Activated gamma-delta T cell treated with Interleukin-2 at 50 U/mL for 16 hours (primary cell): ENCODE measurements at places on chromosomes 4 and X.

- DNase-seq, result no peak
These were observed 24.4 kb upstream of the GBA3 start for GRCh38 chr4:22668301-22668700.

- no peak for DNase-seq
These were observed 283.7 kb downstream of the AFF2 start for GRCh38 chrX:148784137-148784536.

- no peak for DNase-seq
These were observed 6.6 kb downstream of the ETDC start for GRCh38 chrX:135315864-135316263.

DNA sequence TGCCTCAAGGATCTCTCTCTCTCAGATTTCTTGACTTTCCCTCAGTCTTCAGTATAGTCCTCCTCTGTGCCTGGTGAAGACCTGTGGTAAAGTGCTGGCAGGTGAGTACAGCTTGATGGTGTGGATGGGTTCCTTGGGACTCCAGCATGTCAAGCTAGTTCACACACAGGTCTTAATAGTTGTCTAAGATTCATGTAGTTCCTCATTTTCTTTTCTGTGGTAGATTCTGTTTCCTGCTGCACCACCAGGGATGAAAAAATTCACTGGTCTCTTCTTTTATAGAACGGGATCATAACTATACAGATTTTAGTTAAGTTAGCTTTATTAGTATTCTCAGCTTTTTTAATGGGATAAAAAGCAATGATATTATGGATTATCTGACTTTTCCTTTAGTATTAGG, 32.5 kb upstream of the PAQR3 start:
- DNase-seq, result no peak

- DNase-seq, result no peak
These were observed 30.1 kb upstream of the MXD4 start for GRCh38 chr4:2291705-2292645.

- no peak for DNase-seq
These were observed 299.0 kb downstream of the RAPGEF2 start for GRCh38 chr4:159401791-159402380.

DNA sequence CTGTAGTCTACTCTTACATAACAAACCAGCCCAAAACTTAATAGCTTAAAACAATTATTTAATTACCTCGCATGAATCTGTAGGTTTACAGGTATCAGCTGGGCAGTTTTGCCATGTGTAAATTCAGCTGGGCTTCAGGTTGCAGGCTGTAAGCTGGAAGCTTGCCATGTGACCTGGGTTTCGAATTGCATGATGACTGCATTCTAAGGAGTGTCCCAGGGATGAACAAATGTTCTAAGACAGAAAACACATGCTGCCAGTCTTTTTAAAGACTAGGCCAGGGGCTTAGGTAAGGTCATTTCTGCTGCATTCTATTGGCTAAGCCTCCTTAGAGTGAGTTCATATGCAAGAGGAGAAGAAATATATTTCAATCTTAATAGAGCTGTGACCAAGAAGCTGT, 44.8 kb downstream of the GRIA2 start:
- no peak for DNase-seq

DNA sequence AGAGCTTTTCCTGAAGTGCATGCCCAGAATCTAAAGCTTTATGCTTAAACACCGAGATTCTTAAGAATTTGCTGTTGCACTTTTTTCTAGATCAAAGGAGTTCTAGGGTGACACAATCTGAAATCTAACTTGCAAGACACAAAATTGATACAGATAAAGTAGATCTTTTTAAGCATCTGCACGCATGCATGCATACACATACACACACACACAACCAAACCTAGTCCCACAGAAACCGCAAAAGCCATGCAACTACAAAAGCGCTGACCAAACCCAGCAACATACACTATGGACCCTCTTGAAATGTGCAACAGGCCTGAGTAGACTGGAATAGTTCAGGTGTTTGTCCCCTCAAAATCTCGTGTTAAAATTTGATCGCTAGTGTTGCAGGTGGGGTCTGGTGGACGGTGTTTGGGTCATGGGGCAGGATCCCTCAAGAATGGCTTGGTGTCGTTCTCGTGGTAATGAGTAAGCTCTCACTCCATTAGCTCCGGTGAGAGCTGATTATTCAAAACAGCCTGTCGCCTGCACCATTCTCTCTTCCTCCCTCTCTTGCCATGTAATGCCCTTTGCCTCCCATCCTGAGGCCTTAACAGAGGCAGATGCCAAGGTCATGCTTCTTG, 52.7 kb downstream of the IRF2 start:
- DNase-seq, result no peak

- no peak for DNase-seq
These were observed 9.2 kb downstream of the NHSL2 start for GRCh38 chrX:71919886-71920285.

GRCh38 chrX:123222920-123223319, 38.8 kb downstream of the GRIA3 start:
- no peak for DNase-seq

- no peak for DNase-seq
These were observed 1053.0 kb upstream of the IGFBP7 start for GRCh38 chr4:58163156-58163555.

- no peak for DNase-seq
These were observed 66.4 kb downstream of the PRKG2 start for GRCh38 chr4:81148576-81148975.

DNA sequence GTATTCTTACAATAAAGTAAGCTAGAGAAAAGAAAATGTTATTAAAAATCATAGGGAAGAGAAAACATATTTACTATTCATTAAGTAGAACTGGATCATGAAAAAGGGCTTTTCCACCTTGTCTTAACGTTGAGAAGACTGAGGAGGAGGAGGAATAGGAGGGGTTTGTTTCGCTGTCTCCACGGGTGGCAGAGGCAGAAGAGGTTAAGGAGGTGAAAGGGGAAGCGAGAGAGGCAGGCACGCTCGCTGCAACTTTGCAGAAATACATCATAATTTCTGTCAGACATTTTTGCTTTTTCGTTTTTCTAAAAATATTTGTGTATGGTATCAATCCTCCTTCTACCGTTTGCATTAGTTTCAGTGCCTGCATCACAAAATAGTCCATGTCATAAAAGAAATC, 2375.1 kb upstream of the AGA start:
- DNase-seq, result no peak

- no peak for DNase-seq
These were observed 1271.0 kb downstream of the RAPGEF2 start for GRCh38 chr4:160373911-160374310.

DNA sequence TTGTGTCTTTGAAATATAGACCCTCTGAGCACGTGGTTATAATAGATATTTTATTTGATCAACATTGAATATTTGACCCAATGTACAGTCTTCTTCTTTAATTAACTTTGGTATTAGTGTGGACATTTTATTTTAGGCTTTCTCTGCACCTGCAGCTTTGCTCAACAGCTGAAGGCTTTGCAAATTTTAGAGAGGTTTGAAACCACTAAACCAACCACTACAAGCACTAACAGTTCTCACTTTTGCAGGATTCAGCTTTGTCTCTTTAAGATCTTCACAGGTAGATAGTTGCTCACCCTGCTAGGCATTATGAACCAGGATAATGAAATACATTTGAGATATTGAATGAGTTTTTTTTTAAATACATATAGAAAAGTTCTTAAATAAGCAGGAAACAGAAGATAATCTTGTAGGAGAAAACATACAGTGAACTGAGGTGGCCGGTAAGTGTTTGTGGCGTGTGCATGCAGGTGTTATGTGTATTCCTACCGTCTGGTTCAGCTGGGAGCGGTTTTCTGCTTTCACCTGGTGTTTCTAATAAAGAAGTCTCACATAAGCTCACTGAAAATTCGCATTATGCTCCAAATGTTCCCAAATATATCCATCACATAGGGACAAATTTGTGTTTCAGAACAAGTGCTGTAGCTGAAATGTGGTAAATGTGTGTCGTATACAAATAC, 1508.3 kb upstream of the TENM3 start:
- no peak for DNase-seq

DNA sequence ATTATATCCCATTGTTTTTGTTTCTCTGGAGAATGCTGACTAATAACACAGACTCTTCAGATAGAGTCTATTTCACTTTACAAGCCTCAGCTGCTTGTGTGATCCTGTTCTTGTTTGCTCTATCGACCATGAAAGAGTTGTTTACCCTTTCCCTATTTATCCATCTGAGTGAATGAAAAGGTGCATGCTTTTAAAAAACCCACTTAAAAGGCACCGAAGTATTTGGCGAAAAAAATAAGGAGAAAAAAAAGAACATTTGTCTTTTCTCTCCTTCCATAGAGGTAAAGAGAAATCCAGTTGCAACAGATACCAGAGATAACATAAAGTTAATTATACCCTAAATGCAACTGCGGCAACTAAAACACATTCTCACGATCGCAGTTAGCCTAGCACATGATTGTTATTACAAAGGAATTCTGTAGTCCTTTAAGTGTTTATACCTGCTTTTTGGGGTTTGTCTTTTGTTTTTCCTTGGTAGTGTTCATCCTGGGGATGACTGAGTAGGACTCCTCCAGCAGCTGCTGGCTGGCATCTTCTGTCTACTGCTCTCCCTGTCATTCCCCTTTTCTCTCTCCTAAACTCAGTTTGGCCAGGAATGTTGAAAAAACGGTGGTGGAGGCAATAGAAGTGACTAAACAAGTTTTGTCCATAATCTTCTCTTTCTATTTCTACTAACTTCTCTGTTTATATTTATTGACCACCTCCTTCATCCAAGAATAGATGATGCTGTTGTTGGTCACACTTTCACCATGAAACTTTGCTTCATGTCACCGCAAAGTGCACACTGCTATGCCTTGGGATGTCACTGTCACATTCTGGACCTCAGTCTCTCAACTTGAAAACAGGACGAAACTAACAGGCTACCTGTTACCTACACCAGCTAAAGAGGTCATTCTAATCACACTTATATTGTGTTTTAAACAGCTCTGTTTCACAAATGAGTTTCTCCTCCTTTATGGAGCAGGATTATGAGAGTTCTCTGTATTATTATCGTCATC, 41.9 kb upstream of the FRAS1 start:
- no peak for DNase-seq

DNA sequence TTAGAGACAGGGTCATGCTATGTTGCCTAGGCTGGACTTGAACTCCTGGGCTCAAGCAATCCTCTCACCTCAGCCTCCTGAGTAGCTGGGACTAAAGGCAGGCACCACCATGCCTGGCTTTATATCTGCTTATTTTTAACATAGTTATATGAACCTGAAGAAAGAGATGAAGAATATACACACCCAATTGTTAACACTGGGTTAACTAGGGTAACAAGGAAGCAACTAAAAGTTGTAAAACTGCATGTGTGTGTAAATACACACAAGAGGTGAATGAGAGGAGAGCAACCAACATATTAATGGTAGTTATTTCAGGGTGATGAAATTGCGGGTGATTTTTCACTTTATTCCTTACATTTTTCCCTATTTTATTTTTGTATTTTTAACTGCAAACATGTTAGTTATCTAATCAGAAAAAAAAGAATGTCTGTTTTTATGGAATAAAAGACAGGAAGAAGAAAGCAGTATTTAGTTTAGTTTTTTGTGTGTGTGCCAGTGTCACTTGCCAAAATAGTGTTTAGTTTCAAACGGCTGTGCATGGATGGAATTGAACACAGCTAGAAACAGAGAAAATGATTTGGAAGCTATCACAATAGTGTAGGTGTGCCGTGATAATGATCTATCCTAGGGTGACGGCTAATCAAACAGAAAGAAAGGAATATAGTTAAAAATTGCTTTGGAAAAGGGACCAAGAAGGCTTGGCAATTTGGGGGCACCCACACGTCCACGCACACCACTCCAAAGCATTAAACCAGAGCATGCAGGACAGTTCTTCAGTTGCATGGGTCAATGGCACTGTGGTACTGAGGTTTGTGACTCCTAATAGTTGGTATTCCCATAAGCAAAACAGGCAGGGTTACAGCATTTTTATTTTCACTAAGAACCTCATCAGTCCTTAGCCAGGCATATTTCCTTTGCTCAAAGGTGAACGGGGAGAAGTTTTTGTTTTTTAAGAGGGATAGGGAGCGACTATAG, 89.1 kb upstream of the KLHL13 start:
- no peak for DNase-seq

DNA sequence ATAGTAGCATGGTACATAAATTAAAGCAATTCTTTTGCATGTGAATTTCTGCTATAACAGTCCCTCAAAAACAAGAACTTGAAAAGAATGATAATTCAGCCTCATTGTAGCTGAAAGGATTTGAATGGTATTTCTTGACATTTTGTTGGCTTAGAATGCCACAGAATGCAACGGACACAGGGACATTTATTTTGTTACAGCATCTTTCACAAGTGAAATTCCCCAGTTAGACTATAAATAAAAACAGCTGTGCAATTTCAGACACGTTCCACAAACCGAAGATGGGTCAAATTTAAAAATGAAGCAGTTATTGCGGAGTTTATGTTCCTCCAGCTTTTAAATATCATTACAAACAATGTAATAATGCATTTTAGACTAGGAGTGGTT, 82.8 kb upstream of the AMELX start:
- no peak for DNase-seq

DNA sequence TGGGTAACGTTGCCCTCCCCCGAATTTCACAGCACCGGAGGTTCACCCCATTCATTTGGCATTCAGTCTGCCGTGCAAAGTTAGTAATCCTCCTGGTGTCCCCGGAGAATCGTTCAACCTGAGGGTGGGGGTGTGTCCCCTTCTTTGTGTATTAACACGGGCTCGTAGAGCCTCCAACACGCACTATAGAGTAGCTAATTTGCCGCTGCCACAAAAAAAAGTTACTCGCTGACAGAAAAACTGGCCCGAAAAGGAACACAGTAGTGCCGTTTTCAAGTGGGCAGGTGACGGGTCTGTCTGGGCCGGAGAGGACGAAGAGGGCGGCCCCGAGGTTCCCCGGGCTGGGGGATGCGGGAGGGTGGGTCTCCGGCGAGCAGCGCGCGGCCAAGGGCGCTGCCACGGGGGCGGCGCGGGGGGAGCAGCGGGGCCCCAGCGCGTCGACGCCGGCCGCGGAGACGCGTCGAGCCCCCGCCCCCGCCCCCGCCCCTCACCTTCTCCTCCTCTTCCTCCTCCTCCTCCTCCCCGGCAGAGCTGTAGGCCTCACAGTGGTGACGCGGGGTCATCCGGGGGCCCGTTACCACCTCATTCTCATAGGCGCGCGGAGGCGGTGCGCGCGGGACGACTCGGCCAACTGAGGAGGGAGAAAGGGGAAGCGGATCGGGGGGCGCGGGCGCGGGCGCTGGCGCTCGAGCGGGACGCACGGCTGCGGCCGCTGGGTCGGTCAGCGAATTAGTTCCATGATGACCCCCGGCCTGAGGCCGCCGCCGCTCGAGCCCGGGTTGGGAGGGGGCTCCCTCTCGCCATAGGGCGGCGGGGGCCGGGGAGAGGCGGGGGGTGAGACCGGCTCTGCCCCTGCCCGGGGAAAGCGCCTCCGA, 571 bp downstream of the CCNI start:
- peak; percentile 78 for DNase-seq

- no peak for DNase-seq
These were observed 259.4 kb upstream of the JADE1 start for GRCh38 chr4:128550060-128550459.

DNA sequence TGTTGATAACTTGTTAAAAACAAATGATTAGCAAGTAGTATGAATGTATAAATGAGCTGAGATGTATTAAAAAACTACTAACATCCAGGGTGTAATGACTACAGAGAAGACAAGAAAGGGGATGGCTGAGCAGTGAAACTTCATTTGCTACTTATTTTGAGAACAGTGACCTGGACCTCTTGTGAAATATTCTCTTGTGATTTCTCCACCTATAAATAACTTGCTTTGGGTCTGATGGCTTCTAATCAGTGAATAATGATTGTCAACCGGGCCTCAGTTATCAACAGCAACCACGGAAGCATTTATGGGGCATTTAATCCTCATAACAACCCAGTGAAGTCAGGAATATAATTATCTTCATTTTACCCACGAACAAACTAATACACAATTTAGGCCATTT, 154.2 kb upstream of the HAND2 start:
- no peak for DNase-seq

- DNase-seq, result no peak
These were observed 34.0 kb downstream of the STARD8 start for GRCh38 chrX:68681443-68681941.
